ENCODE measurements at places on chromosomes 6 and 20. TPM values are rescaled to one million over a fixed set of nuclear protein-coding genes. Genes with fewer than 3 reads are reported as not detected.

Gene HLA-DOA
- 0.68 TPM for total RNA-seq

Gene RNF39
- not detected for total RNA-seq

Gene ADGRB3
- total RNA-seq = not detected

Gene C20orf204
- total RNA-seq = 0.16 TPM

Gene CASS4
- 0.36 TPM for total RNA-seq

Gene NHLRC1
- total RNA-seq = 1.9 TPM

DNA sequence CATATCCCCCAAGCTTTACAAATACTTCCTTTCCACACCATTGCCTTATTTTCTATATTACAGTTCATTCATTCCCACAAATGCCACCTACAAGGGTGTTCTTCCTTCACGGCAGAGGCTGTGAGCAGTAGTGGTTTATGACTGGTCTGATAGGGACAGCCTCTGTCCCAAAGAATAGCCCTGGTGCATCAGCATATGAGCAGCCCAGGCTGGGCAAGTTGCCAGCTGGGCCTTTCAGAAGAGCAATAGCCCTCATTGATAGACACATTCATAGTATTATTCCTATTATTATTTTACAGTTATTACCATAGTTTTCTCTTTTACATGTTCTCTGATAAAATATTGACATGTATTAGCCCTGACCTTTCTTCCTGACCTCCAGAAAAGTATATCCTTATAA is 149.9 kb downstream of the MMS22L start:
- no peaks in the 10 kb centered on the region for H3K36me3 ChIP-seq
- no peaks in the 10 kb centered on the region for H3K4me1 ChIP-seq
- no peak overlapping the region for H3K4me3 ChIP-seq
- DNase-seq = no peak

GRCh38 chr20:4444404-4444803 is 277.3 kb upstream of the PRND start:
- no peak for DNase-seq
- H3K27me3 ChIP-seq = no peaks in the 10 kb centered on the region
- H3K27ac ChIP-seq = no peak overlapping the region
- H3K36me3 ChIP-seq = no peaks in the 10 kb centered on the region

- no peak for DNase-seq
- no peaks in the 10 kb centered on the region for H3K27me3 ChIP-seq
- H3K36me3 ChIP-seq = no peaks in the 10 kb centered on the region
- no peaks in the 10 kb centered on the region for H3K4me1 ChIP-seq
Measured at GRCh38 chr20:63567136-63567385, 7.0 kb downstream of the HELZ2 start.

- H3K27me3 ChIP-seq = no peaks in the 10 kb centered on the region
- no peaks in the 10 kb centered on the region for H3K4me1 ChIP-seq
- H3K27ac ChIP-seq = no peak overlapping the region
- no peaks in the 10 kb centered on the region for H3K36me3 ChIP-seq
- DNase-seq = no peak
Measured at GRCh38 chr6:169990095-169991030, 238.9 kb downstream of the ERMARD start.

GRCh38 chr6:120005292-120005976 is 655.9 kb upstream of the MAN1A1 start:
- no peak for DNase-seq
- no peak overlapping the region for H3K27ac ChIP-seq
- no peaks in the 10 kb centered on the region for H3K36me3 ChIP-seq
- no peaks in the 10 kb centered on the region for H3K27me3 ChIP-seq
- H3K4me1 ChIP-seq = no peaks in the 10 kb centered on the region
- no peak overlapping the region for H3K4me3 ChIP-seq

- no peak for DNase-seq
- no peak overlapping the region for H3K4me3 ChIP-seq
Measured at GRCh38 chr6:282867-283416, 9.3 kb upstream of the DUSP22 start.

GRCh38 chr6:52588710-52589091 is 11.8 kb upstream of the TRAM2 start:
- no peak overlapping the region for H3K27ac ChIP-seq
- no peak for DNase-seq
- no peaks in the 10 kb centered on the region for H3K36me3 ChIP-seq
- H3K4me3 ChIP-seq = no peak overlapping the region
- no peaks in the 10 kb centered on the region for H3K27me3 ChIP-seq

DNA sequence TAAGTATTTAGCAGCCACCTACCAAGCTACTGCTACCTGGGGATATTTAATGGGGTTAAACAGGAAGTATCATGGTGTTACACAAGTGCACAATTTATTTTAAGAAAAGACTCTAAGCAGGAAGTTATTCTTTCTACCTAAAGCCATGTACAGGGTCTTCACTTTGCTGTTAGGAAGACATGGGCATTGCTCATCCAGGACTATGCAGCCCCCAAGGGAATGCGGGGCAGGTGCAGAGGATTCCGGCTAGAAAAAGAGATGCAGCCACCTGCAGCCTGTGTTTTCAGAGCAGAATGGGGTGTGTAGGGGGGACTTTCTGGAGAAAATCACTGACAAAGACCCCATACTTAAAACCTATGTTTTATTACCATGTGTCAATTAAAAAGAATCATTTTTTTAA is 399.1 kb upstream of the NOX3 start:
- DNase-seq = no peak
- no peaks in the 10 kb centered on the region for H3K36me3 ChIP-seq
- no peak overlapping the region for H3K27ac ChIP-seq
